Activated gamma-delta T cell treated with anti-CD3 and anti-CD28 coated beads, Interleukin-2, amount 50 U/mL, for 16 hours (primary cell): ENCODE measurements at places on chromosomes 12 and 14.

GRCh38 chr12:113634982-113635381, 163.3 kb upstream of the LHX5 start:
- no peak for DNase-seq

- DNase-seq = no peak
Observed at GRCh38 chr12:54430471-54431069, 11.5 kb upstream of the ITGA5 start.

- DNase-seq = no peak
Observed at GRCh38 chr14:103194256-103195045, 71.2 kb downstream of the TNFAIP2 start.

GRCh38 chr12:75814851-75815754, 216.5 kb downstream of the PHLDA1 start:
- DNase-seq = no peak

GRCh38 chr12:127455347-127456265, 811.4 kb upstream of the TMEM132C start:
- DNase-seq = no peak

- no peak for DNase-seq
Observed at GRCh38 chr12:120473807-120474615, 4.5 kb upstream of the SRSF9 start.

DNA sequence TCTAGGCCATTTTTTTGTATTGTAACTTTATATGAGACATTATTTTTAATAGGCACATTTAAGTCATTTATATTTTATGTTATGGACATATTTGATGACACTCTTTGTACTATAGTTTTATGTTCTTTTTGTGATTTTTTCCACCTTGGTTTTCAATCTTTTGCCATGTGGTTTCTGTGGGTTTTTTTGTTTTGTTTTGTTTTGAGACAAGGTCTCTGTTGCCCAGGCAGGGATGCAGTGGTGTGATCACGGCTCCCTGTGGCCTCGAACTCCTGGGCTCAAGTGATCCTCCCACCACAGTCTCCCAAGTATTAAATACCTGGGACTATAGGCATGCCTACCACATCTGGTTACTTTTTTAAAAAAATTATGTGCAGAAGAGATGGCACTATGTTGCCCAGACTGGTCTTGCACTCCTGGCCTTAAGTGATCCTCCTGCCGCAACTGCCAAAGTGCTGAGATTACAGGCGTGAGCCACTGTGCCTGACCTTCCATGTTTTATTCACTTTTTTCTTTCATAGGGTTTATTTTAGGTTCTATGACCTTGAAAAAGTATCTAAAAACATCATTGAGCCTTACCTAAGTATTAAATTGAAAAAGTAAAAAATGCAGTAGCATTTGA, 16.3 kb downstream of the MSRB3 start:
- no peak for DNase-seq

DNA sequence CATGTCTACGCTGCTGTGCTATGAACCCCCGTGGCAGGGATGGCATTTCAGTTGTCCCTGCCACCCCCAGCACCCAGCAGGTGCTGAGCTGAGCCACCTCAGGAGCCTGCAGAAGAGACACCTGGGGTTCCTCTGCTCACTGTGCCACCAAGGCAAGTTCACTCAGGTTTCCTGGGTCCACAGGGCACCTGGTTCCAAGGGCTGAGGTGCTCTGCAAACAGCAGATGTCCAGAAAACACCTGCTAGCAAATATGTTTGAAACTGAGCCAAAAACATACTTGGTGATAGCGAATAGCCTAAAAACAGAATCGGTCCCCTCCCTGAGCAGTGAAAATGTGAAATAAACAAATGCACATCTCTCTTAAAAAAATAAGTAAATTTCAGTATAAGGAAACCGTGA, 35.6 kb upstream of the GPR68 start:
- DNase-seq = no peak

DNA sequence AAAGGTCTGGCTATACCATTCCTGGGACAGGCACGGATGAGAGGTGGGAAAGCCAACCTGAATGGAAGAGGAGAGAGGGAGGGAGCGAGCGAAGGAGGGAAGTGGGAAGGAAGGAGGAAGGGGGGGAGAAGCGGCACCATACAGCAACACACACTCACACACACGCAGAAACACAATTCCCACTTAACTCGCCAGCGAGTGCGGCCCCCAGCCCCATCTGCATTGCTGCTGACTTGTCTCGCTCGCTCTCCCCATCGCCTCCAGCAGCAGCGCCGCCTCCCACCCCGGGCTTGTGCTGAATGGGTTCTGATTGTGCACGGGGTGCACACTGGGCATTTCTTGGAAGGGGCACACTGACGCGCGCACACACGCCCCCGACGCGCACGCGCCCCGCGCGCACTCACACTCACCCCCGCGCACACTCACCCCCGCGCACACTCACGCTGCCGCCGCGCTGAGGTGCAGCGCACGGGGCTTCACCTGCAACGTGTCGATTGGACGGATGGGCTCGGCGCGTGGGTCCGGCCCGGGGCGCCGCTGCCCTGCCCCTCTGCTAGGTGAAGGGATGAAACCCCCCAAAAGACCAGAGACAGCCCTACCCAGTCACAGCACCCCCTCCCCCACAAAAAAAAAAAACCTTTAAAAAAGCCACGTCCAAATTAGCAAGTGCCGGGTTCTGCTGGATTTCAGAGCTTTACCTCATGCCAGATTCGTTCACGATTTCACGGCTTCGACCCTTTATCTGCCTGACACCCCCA, 685 bp downstream of the GRIN2B start:
- DNase-seq = no peak

DNA sequence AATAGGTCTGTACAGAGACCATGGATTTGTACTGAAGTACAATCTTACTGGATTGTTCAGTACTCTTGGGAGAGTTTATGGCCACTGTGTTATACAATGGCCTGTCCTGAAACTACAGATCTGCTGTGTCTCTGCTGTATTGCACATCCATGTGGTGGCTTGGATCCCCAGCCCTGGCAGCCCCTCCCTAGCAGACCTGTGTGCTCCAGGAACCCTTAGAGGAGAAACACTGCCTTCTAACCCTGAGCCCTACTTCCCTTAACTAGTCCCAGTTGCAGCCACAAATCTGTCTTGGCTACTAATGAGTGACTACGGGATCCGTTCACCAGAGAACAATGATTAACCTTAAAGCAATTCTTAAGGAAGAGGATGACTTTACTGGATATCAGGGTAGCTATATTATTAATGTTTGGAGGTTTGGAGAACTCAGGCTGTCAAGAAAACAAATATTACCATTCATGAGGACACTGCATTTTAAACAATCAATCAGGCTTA, 27.7 kb downstream of the RNF34 start:
- DNase-seq = no peak

- no peak for DNase-seq
Observed at GRCh38 chr12:104354868-104355570, 51.5 kb downstream of the EID3 start.
